ENCODE measurements at places on chromosomes 7 and 10.

DNA sequence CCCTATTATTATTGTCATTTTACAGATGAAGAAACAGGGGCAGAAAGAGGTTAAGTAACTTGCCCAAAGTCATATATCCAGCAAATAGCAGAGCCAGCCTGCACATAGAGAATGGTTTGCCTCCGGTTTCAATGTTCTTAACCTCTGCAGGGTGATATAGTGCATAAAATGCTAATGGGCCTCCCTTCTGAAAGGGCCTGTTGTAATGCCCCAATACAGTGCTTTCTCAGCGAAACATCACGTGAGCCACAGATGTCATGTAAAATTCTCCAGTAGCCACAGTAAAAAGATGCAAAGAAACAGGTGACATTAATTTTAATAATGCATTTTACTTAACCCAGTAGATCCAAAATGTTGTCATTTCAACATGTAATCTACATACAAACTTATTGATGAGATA is 38.1 kb downstream of the LRGUK start:
- DNase-seq: no peak

DNA sequence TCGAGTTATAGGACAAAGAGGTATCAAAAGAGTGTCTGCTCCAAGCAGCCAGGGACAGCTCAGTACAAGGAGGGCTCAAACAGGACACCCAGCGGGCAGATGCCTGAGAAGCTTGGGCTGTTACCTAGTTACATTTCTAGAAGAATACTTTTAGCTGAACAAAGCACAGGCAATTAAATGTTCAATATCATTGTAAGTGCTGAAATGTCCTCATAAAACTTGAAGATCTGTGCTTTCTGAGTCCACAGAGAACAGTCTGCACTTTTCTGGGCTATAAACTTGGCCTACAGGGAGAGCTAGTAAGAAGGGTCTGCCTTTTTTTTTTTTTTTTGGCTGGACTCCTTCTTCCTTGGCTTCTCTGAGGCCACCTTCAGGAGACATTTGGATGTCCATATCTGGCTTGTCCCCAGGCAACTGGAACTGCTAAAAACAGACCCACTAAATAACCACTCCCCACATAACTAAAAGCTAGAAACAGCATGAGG is 123.2 kb downstream of the SLC16A9 start:
- no peak for DNase-seq

- DNase-seq: no peak
Observed at GRCh38 chr10:86370006-86370585, 3.5 kb upstream of the GRID1 start.

GRCh38 chr7:140327261-140327661 is 71.1 kb downstream of the SLC37A3 start:
- DNase-seq: no peak

DNA sequence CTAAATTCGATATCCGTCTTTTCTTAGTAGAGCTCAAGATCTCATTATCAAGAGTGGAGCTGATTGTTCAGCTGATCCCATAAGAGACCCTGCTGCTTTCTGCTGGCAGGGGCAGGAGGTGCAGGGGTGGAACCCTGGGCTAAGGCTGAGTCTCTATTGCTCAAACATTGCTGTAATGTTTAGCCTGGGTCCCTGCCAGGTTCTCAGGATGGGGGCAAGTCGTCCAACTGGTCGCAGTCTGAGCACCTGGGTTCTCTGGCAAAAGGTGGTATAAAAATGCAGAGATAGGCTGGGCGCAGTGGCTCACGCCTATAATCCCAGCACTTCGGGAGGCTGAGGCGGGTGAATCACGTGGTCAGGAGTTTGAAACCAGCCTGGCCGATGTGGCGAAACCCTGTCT is 62.0 kb upstream of the NRBF2 start:
- no peak for DNase-seq

DNA sequence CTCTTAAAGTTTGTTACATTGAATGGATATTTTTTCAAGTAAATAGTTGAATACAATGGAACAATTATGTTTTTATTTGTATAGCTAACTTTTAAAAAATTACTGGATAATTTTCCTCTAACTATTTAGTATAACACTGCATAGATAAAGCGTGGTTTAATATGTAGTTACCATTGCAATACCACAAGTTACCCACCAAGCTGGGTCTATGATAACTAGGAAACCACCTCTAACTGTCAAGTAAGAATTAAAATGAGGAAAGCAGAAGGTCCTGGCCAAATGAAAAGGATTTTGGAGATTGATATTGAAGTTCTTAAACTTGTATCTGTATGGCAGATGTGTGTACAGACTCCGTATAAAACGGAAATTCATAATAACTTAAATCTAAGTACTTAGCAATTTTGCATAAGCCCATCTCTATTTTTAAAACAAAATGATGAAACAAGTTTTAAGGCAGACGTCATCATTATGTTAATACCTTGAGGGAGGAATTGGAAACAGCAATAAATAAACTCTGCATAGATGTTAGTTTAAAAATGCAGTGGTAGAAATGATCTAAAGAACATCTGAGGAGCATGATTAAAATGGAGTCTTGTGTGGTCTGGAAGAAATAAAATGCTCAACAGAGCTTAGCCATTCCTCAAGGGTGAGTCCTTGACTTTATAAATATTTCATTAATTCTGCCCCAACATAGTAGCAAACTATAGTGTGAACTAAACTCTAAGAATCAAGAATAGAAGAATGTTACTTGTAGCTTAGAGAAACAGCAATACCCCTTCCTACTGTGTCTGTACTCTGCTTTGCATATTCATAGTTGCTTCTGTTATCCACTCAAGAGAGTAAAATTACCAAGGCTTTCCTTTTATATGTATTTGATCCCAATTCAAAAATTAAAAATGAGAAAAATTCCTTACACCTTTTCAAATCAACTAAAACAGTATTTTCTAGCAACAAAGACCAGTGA is 206.4 kb upstream of the FERD3L start:
- no peak for DNase-seq

GRCh38 chr7:133185512-133185911 is 67.4 kb upstream of the EXOC4 start:
- no peak for DNase-seq

DNA sequence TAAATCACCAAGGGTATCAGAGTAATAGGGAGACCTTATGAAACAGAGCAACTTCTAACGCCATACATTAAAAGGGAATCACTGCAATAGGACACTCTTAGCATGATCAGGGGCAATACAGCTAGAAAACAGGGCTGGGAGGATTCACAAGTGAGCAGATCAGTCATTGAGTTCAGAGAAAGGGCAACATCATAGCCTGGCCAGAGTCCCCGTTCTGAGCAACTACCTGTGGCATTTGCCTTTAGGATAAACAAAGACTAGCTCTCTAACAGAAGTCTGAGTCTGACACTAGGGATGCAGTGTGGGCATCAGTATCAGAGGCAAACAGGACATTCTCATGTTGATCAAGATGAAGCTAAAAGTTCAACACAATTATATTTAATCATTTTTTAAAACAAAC is 297.9 kb downstream of the DGKB start:
- no peak for DNase-seq

- DNase-seq: peak; percentile 64
Observed at GRCh38 chr10:30534465-30535144, 94.9 kb downstream of the LYZL2 start.

DNA sequence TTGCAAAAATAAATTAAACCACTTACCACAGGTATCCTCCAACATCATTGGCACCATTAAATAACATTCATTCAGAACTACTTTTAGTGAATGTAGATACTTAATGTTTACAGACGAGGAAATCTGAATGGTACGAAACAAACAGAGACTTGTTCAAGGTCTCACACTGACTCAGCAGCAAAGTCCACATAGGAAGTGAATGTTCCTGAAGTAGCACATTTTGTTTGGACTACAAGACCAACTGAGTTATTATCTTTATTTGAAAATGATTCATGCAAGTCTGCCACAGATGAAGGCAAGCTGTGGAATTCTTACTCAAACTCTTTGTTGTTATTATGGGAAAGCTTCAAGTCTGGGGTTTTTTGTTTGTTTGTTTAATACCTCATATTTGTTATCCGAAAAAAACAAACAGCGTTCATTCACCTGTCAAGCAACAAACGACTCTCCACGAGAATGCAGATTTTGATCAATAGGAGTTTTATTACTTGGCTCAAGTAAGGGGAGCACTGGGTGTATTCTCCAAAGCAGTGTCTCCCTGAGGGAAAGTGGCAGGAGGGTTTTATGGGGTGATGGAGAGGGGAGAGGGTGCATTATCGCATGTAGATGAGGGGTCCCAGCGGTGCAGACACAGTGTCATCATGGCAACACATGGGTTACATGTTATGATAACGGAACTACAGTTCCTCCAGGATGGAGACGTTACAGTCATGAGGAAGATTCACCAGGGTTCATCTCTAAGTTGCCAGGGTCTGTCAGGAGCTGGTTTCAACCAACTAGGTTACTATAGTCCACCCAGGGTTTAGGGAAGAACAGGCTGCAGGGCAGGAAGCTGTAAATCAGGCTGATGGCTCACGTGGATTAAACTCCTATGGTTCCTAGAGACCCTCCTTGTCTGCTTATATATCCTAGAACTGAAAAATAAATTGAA is 147.7 kb upstream of the AKR1E2 start:
- no peak for DNase-seq

GRCh38 chr7:77729574-77730348 is 33.5 kb downstream of the RSBN1L start:
- no peak for DNase-seq

DNA sequence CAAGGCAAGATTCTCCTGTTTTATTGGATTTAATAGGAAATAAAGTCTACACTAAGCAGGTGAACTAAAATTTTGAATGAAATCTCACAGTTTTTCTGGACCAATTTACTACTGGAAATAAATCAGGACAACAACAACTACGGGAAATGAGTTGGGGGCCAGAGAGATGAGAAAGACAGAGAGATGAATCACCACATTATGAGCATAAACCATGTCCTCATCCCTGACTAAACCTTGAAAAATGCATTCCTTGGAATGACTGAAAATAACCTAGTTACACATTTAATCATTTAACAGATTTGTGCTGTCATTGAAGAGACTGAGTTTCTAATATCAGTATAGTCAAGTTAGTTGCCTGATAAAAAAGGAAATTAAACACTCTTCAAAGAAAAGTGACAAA is 608.4 kb upstream of the KCND2 start:
- no peak for DNase-seq

DNA sequence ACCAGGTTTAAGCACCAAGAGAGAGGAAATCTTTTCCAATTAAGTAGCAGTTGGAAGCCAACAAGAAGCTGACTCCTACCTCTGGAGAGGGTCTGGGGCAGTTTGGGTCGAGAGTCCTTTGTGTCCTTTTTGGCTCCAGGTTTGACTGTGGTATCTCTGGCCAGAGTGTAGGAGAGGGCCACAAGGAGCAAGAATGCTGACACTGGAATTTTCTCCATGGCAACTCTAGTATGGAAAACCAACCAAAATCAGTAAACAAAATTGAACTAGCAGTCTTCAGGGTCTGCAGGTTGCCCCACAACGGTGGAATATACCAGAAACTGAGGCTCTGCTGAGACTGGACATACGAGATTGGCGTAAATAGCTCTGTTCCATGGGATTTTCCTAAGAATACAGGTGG is 3.2 kb downstream of the AGR2 start:
- DNase-seq: no peak

DNA sequence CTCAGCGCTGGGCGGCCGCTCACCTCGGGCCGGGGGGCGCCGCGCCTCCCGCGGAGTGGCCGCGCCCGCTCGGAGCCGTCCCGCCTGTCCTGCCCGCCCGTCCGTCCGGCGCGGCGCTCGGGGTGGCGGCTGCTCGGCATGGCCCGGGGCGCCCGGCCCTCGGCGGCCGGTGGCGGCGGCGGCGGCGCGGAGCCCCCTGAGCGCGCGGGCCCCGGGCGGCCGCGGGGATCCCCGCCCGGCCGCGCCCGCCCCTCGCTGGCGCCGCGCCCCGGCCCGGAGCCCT is 338 bp downstream of the SDK1 start:
- DNase-seq: peak; percentile 40

GRCh38 chr7:98281757-98282606 is 496 bp downstream of the BRI3 start:
- peak; percentile 47 for DNase-seq

DNA sequence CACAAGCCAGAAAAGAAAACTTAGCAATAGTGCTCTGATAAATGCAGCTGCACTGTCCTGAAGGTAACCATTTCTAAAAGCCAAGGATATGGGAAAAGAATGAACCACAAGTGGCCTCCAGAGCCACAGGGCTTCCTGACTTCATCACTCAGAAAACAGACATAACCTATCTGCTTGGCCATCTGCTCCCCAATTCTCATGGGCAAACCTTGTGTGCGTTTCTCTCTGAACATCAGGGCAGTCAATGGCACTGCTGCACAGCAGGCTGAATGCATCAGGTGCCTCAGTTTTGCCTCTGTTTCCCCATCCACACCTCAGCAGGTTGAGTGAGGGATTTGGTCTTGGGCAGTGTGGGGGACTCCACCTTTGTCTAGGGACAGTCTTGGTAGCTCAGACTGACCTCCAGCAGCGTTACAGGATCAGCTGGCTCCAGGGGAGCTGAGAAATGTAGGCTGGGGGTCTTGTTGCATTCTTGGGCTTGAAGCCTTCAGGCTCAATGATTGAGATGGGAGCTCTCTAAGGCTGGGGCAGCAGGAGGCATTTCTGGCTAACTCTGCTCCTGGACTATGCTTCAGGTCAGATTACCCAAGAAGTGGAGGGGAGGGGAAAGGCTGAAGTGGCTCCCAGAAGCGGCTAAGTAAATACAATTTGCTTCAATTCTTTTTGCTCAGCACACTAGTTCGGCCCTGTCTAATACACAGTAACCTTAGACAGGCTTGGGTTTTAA is 23.6 kb upstream of the PDLIM1 start:
- no peak for DNase-seq

DNA sequence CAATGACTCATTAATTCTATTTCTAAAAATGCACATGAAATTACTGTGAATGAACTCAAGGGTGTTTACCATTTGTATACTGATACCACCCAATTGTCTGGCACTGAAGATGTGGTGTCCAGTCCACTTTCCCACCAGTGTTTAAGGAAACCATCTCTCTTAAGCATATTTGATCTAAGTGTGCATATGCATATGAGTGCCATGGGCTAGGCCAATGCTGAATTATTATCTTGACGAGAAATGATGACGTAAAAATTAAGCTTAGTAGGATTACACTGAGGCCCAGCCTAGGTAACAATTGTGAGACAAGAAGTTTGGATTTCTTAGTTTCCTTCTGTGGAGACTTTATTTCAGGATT is 59.7 kb downstream of the SVIL start:
- DNase-seq: no peak

- DNase-seq: no peak
Observed at GRCh38 chr10:12590675-12591659, 241.6 kb downstream of the CAMK1D start.

DNA sequence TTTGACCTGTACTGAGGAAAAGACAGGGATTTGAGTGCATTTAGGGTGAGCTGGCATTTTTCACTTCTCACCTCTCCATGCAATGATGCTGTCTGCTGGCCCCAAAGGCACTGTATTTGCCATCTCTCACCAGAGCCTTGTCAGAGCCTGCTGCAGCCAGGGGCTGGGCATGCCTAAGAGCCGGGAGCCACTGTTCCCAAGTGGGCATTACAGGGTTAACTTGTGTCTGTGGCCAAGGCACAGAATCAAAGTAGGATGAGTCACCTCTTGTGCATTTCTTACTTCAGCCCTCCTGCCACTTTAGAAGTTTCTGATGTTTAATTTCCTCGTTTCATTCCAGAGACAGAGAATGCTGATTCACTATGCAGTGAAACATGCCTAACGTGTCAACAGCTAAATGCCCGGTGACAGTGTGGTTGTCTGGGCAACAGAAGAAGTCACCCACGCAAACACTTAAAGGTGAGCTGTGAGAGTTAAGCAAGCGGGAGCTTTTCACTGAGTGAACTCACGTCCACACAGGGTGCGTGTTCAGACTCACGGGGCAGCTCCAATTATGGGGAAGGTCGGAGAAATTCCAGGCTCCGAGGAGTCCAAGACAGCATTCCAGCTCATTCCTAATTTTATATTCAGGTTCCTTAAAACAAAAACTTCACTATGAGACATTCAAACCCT is 57.1 kb upstream of the IGFBP3 start:
- no peak for DNase-seq
